ENCODE measurements at places on chromosomes 6 and 20.
A peak's percentile ranks its signal among the peaks of the same experiment; 100 is the strongest.

DNA sequence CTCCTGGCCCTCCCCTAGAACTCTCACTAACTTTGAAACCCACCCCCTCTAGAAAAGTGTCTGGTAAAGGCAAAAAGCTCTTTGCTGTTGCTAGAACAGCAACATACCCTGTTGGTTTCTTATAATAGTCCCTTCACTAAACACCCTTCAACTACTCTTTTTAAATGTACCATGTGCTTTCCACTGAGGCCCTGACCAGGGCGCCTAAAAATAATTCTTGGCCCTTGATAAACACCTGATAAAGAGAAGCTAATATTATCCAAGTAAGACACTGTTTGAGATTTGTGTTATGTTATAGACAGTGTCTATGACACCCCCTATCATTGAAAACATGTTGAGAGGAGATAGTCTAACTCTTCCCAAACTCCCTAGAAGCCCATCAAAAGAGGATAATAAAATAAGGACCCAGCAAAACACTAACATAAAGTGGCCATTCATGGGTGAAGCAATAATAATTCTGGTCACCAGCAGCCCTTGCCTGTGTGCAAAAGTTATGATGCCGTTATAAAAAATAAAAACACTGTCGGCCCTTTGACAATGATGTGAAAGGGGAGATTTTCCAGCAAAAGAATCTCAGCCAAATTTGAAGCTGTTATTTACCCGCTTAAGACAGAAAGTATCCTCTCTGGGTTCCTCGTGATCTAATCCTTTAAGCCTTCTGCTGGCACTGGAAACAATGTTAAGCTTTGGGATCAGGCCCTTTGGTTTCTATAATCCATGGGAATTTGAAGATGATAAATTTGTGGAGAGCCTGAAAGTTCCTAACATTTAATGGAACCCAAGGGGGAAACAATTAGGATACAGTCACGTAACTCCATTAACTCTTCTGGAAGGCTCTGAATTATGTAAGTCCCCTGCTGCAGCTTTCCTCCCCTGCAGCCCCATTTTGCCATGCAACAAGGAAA, 122.6 kb upstream of the PLCB4 start:
- no peak overlapping the region for H3K27ac ChIP-seq
- no peaks in the 10 kb centered on the region for H3K36me3 ChIP-seq
- no peak for DNase-seq
- H3K27me3 ChIP-seq = no peaks in the 10 kb centered on the region
- no peaks in the 10 kb centered on the region for H3K4me1 ChIP-seq

DNA sequence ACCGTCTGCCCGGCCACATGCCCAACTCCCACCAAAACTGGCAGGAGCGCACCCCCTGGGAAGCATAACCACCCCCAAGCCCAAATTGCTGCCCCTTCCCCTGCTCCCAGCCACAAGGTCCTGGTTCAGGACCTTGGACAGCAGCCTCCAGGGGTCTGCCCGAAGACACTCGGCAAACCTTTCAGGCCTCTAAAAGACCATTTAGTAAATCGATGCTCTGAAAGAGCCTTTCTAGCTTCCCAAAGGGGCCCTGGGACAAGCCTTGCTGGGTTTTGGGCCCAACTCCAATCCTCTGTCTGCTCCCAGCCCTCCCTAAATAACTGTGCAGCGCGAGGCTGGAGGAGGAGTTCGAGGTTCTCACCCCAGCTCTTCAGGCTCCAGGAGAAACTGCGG, 30.5 kb downstream of the GRM4 start:
- H3K36me3 ChIP-seq = no peaks in the 10 kb centered on the region
- DNase-seq = peak; percentile 60
- no peaks in the 10 kb centered on the region for H3K27me3 ChIP-seq
- no peak overlapping the region for H3K4me3 ChIP-seq
- no peak overlapping the region for H3K27ac ChIP-seq

DNA sequence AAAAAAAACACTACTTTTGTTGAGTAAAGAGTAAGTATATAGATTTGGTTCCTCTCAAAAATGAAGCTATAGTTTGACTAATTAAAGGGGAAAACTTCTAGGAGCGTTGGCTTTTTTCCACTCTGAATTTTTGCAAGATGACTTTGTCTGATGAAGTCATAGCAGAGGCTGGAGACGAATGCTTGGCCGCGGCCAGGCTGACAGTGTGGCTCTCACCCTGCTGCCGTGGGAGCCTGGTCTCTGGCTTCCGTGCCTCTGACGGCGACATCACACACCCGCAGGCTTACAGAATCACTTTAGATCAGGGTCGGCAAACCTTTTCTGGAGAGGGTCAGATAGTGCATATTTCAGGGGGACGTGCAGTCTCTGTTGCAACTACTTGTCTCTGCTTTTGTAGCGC, 145.0 kb downstream of the PHACTR3 start:
- no peak for DNase-seq
- H3K36me3 ChIP-seq = no peaks in the 10 kb centered on the region
- H3K4me1 ChIP-seq = no peaks in the 10 kb centered on the region
- H3K27ac ChIP-seq = no peak overlapping the region
- H3K27me3 ChIP-seq = peaks cover 12% of the 10 kb centered on the region

GRCh38 chr6:111256646-111257045, 169.3 kb downstream of the SLC16A10 start:
- H3K36me3 ChIP-seq = no peaks in the 10 kb centered on the region
- H3K4me1 ChIP-seq = peaks cover 3% of the 10 kb centered on the region
- H3K27me3 ChIP-seq = no peaks in the 10 kb centered on the region
- H3K27ac ChIP-seq = no peak overlapping the region
